ENCODE measurements at places on chromosomes 11 and 22.

DNA sequence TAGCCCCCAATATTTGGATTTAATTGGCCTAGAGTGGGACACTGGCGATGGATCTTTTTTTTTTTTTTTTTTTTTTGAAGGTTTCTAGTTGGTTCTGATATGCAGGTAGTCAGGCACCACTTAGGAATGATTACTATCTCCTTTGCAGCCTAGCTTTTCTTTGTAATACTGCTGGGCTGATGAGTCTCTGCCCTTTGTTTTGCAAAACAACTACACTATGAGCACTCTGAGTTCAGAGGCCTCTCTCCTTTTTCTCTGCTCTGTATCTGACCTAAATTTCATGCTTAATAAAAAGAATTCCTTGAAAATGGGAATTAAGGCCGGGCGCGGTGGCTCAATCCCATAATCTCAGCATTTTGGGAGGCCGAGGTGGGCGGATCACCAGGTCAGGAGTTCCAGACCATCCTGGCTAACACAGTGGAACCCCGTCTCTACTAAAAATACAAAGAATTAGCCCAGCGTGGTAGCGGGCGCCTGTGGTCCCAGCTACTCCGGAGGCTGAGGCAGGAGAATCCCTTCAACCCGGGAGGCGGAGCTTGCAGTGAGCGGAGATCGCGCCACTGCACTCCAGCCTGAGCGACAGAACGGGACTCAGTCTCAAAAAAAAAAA, 1312.3 kb downstream of the FAM181B start:
- no peak for DNase-seq

- DNase-seq: no peak
These were observed 21.5 kb downstream of the TNRC6B start for GRCh38 chr22:40199223-40199622.

DNA sequence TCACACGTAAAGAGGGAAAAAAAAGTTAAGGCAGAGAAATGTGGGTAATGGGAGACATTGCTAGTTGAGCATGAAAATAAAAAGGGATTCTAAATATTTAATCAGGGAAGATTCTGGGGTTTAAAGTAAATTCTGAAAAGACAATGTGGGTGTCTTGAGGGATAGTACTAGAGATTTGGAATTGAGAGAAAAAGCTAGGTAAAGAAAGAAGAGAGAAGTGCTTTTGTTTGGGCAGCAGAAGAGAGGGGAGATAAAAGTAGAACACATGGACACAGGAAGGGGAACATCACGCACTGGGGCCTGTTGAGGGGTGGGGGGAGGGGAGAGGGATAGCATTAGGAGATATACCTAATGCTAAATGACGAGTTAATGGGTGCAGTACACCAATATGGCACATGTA, 3.5 kb upstream of the YPEL4 start:
- no peak for DNase-seq

DNA sequence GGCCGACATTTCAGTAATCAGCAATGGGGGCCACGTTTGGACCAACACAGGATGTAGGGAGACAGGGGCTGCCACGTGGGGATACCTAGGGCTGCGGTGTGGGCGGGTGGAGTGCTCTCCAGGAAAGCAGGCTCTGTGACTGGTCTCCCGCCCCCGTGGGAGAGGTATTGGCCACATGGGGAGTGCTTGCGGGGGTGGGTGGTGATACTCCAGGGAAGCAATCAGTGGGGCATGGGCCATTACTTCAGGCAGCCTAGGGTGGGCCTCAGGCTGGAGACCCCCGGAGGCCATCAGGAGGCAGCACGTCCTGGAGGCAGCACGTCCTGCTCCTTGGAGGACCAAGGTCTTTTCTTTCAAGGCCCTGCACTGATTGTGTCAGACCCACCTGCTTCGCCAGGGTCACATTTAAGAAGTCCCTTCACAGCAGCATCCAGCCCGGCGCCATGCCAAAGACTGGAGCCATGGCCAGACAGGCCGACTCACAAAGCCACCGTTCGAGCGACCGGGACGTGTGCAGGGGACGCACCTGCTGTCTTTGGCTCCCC, 3.0 kb upstream of the MUC2 start:
- DNase-seq: no peak

GRCh38 chr11:126392633-126393013, 37.1 kb downstream of the ST3GAL4 start:
- no peak for DNase-seq

- DNase-seq: peak; percentile 71
These were observed 1.2 kb downstream of the ROM1 start for GRCh38 chr11:62614275-62614674.

- no peak for DNase-seq
These were observed 17.1 kb downstream of the GRAP2 start for GRCh38 chr22:39917776-39918495.

DNA sequence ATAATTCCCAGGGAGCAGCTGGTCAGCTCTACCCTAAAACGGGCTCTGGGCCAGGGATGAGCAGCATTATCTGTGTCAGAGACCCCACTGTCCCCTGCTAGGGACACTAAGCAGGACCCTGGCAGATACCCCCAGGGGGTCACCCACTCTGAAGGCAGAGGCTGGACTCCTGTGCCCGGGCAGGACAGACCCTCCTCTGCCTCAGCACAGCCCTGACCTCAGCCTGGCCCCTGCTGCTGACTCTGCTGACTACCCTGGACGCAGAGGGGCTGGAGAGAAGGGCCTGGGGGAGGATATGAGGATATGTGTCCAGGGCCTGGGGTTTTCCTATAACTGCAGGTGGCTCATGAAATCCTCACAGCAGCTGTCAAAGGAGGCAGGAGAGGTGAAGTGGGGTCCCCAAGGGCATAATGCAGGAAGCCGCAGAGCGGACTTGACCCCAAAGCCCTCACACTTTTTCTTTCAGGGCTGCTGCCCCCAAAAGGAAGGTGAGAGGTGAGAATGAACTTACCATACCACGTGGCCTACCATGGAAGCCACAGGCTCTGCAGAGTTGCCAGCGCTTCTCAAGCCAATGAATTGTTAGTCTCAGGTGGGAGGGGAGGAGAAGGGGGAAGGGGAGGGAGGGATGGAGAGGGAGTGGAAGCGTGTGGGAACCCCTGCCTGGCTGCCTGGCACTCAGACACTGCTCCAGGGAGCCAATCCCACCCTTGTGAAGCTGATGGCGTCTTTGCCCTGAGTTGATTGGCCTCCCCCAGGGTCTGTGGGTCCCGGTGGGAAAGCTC, 76.7 kb upstream of the WNT11 start:
- no peak for DNase-seq

DNA sequence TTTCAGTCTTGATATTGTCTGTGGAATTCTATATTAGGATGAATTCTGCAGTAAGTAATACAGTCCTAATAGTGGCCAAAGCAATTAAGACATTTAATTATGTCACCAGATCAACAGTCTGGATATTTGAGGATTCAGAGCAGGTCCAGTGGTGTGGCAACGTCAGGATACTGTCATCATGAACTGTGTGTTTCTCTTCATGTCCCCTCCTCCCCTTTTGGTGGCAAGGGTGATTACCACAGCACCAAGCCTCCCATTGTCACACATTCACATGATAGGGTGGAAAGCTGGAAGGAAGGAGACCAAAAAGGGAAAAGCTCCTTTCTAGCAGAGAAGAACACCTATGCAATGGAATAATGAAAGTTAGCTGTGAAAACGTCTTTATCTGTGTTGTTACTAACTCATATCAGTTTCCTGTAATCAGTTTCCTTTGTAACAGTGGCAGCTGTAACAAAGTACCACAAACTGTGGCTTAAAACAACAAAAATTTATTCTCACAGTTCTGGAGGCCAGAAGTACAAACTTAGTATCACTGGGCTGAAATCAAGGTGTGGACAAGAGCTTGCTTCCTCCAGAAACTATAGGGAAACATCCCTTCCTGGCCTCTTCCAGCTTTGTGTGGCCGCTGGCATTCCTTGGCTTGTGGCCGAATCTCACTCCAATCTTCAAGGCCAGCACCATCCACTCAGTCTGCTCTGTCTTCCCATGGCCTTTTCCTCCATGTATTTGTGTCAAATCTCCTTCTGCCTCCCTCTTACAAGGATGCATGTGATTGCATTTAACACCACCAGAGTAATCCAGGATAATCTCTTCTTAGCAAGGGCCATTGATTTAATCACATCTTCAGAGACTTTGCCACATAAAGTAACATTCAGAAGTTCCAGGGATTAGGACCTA, 6.5 kb upstream of the RBM14 start:
- DNase-seq: no peak

DNA sequence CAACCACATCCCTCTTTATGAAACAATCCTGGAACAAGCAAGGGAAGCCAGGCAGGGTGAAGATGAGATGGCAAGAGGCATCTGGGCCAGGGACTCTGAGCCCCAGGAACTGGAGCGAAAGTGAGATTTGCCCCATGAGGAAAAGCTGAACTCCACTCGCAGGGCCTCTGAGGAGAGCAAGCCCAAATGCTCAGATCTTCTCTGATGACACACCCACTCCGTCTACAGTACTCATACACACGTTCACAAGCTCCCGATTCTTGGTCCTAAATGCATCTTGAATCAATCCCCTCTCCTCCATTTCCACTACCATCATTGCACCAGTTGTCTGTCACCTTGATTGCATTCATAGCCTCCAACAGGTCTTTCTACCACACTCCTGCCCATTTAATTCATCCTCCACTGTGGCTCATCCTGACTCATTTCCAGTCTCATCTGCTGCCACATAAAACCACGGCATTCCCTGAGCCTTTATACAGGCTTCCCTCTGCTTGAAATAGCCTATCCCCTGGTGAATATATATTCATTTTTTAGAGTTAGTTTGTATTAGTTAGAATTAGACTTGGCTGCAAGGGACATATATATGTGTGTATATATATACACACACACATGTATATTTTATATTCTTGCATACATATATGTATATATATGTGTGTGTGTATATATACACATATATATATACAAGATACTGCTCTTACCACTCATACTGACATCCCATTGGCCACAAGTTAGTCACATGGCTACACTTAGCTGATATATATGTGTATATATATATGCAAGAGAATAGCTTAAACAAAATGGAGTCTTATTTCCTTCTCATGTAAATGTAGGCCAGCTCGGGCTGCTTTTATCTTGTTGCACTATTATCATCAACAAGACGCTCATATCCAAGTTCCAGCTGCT, 1.4 kb upstream of the APOA5 start:
- DNase-seq: no peak

GRCh38 chr11:3942160-3942955, 86.9 kb downstream of the STIM1 start:
- no peak for DNase-seq

DNA sequence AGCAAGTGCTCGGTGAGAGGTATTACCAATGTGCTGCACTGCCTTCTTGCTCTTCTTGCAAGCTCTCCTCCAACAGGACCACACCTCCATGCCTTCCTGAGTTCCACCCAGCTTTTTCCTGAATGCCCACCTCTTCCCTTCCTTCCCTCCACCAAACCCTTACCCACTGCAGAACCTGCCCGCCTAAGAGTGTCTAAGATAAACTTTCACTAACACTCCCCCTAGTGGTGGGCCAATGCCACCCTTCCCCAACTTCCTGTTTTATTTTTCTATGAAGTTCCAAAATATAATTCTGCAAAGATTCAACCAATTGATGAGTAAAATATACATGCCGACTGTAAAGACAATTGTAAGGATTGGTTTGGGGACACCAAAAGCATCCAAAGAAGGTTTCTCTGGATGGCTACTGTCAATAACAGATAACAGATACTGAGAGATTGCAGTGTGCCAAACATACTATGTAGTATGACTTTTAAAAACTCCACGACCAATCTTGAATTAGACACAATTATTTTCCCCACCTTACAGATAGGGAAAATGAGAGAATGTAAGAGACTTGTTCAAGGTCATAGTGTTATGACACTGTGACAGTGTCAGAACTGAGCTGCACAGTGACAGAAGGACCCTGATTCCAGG, 38.6 kb upstream of the BMAL1 start:
- DNase-seq: peak; percentile 35

DNA sequence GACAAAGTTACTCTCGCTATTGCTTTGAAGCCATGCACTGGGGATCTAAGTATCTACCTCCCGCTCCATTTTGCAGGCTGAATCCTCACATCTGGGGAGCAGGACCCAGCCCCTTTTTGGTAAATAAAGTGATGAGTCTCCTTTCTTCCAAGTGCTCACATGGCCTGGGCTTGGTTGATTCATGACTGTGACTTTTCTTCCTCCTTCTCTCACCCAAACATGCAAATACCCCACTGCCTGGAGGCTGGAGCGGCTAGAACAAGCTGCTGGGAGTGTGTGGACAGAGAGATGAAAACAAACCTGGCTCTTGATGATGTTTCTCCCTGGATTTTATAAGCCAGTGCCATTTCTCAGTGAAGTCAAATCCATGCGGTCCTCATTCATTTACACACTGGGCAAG, 72.7 kb downstream of the TRIM29 start:
- no peak for DNase-seq

- DNase-seq: no peak
These were observed 122.8 kb downstream of the SHANK2 start for GRCh38 chr11:71129624-71130023.

DNA sequence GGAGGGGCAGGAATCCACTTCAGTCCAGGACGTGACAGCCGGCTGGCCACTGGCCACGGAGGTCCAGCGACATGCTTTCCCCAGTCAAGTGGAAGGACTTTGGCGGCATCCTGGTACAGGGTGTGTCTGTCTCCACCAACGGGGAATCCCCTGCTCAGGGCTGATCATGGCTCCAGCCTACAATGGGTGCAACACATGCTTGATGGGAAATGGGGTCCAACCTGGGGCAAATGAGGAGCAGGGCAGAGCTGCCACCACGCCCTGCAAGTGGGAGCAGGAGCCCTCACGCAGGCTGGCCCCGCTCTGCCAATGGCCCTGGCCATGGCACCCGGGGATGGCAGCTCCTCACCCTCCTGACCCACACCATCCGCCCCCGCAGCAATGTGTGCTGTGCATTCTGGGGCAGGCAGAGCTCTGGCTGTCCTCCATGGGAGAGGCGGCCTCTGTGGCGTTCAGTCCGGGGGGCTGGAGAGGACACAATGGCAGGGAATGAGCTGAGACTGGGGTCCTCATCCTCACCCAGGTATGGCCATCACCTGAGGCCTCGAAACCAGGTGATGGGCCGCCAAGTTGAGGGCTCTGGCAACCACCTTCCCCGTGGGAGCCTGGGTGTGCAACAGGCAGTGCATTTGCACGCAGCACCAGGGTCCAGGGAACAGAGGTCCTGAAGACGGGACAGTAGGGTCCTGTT, 5.8 kb upstream of the SEPTIN5 start:
- DNase-seq: no peak

DNA sequence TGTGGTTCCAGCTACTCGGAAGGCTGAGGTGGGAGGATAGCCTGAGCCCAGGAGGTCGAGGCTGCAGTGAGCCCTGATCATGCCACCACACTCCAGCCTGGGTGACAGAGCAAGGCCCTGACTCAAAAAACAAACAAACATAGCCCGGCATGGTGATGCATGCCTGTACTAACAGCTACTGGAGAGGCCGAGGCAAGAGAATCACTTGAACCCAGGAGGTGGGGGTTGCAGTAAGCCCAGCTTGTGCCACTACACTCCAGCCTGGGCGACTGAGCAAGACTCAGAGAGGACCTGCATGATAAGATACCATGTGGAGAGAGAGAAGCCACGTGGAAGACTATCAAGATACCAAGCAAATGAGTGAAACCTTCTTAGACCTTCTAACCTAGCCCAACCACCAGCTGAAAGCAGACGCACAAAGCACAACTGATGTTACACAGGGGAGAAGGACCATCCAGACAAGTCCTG, 36.1 kb downstream of the AMBRA1 start:
- DNase-seq: no peak
